MM.1S (cell line): ENCODE measurements at places on chromosomes 4 and X.
A peak's percentile ranks its signal among the peaks of the same experiment; 100 is the strongest.

GRCh38 chrX:110853610-110854009 lies 58.0 kb upstream of the CHRDL1 start:
- DNase-seq, result peak; percentile 23

GRCh38 chr4:158217763-158218162 lies 7.5 kb downstream of the TMEM144 start:
- DNase-seq, result no peak

DNA sequence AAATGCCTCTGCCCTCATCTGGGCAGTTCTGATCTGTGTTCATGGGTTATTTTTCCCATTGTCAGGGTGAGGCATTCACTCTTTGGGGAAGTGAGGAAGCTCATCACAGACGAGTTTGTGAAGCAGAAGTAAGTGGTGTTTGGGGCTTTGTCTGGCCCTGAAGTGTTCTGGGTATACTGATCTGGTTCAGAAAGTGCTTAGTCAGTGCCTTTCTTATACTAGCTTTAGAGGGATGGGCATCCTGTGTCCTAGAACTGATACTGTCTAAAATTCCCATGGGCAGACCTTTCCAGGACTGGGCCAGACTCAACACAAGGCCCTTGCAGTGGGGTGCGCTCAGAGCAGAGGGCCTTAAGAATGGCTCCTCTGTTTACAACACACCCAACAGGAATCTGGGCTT lies 6.4 kb downstream of the TRO start:
- no peak for DNase-seq

DNA sequence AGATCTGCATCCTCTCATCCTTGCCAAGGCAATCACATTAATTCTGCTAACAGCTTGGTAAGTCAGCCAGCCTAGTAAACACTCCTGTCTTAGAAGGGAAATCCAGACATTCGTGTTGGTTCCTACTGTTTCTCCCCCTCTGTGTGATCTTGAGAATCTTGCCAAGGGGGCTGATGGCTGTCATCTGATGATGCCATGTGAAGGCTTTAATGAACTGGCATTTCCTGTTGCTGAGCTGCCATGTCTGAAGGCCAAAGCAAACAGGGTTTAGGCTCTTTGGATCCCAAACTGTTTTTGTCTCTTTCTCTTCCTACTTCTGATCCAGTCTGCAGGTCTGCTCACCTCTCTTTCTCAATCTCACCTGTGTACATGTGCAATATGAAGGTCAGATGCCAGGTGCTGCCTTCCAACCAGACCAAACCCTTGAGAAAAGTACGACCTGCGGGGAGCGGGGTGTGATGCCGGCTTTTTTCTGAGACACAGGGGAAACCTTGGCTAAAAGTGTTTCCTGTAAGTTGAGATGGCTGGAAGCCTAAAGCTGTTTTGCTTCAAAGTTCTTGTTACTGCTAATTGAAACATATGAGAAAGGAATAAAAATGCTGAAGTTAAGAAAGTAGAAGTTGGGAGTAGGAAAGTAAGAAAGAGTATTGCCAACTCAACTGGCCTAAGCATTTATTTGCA lies 532.9 kb downstream of the ANKRD50 start:
- DNase-seq, result no peak

DNA sequence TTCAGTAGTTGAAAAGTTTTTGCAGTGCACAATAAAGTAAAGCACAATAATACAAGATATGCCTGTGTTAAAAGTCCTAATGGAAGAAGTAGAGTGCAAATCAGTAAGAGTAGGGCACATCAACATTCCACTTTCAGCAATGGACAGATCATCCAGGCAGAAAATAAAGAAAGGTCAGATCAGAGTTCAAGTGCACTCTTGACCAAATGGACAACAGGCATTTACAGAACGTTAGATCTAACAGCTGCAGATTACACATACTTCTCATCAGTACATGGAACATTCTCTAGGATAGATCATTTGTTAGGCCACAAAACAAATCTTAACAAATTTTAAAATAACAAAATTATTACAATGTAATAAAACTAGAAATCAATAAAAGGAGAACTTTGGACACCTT lies 1373.5 kb upstream of the PABPC4L start:
- DNase-seq, result no peak

GRCh38 chr4:173370130-173370476 lies 651 bp upstream of the SAP30 start:
- no peak for DNase-seq

DNA sequence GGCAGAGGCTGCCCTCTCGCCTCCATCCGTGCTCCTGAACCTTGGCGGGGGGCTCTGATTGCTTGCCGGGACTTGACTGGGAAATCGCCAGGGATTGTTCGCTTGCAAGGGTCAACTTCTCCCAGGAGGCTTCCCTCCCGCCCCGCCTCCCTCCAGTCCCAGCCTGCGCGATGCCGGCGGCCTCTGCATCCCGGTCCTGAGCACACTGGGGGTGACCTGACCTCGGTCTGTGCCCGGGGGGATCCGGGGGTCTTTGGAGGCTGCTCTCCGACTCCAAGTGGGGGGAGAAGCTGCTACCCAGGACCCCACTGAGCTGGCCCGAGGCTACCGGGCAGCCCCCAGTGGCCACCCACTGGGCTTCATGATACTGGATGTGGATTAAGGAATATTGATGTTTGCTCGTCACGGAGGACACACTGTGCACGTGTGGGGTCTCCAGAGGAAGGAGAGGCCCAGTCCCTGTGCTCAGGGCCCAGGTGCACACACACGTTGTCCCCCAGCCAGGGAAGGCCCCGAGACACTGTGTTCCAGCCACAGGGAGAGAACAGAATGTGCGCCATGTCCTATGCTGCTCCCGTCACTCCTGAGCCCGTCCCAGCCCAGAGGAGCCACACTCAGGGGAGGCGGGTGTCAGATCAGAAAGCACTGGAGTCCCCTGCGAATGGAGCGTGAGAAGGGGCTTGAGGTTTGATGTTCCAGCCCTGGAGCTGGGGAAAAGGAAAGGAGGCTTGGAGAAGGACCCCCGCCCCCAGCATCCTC lies 55.9 kb upstream of the NKX1-1 start:
- no peak for DNase-seq

DNA sequence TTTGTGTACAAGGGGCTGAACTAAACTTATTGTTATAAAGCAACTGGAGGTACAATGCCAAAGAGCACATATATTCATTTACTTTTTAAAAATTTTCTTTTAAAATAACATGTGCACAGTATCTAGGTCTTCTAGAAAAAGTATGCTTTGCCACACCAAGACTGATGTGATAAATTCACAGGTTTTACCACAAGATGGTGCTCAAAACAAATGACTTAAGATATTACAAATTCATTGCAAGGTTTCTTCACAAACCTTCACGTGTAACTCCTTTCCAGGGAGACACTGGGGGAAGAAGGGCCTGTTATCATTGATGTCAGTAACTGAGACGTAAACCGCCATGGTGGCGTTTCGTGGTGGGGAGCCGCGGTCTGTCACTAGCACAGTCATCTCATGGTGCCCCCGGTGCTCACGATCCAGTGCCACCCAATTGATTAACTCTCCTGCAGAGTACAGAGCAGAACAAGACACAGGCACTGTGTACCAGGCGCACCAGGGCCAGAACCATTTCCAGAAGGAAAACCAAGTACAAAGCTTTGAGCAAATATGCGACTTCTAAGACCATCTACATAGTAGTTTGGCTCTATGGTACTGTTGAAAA lies 162.2 kb downstream of the DCHS2 start:
- DNase-seq, result peak; percentile 45

DNA sequence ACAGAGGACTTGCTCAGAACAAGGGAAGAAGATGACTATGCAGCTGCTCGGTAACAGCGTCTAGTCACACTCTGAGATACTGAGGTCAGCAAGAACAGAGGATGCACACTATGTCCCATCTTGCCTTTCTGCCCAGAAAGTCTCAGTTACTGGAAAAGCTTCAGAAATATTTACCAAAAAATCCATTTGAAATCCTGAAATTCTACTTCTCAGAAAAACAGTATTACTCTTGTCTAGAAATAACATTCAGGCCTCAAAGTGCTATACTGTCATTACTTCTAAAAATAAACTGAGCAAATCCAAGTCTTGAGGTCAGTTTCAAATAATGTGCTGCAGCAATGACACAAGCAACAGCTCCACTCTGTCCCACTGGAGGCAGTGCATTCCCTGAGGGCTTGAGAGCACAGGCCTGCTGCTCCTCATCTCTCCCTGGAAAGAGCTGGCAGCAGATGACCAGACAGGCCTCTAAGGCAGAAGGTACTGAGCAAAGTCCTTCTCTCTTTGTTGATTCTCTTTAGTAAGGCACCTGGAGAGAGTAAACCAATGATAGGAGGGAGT lies 76.9 kb downstream of the CAMK2D start:
- peak; percentile 46 for DNase-seq

DNA sequence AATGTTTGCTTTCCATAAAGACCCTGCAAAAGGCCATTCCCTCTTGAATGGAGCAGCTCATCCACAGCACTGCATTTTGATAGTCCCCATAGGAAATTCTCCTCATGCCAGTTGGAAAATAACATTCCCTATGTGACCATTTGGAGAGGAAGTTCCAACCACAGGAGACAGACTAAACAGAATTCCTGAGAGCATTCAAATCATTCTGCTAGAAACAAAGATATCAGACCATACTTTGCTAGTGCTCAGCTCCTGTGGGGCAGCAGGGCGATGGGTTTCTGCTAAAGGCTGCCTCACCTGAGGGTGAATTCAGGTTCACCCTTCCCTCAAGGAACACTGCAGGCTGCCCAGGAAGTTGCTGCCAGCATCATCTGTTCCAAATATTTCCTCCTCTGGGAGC lies 58.8 kb downstream of the LNX1 start:
- DNase-seq, result no peak

GRCh38 chrX:107710617-107711391 lies 64.8 kb downstream of the TSC22D3 start:
- DNase-seq, result peak; percentile 86

- no peak for DNase-seq
Measured at GRCh38 chr4:54281054-54281766, 52.1 kb downstream of the PDGFRA start.

DNA sequence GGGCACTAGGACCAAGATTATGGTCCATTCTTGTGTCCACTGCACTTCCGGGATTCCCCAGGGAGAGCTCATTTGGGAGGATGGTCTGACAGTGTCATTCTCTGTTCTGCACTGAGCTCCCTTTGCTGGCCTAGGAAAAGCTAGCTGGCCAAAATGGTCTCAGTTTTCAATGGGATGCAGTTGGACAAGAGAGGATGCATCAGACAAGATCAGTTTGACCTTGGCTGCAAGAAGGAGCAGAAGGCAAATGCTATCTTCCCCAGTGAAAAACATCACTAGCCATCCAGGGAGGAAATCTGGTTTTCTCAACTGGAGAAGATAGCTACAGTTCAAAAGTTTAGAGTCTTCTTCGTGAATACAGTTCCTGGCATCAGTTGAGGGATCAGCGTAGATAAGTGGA lies 221.1 kb downstream of the PTTG2 start:
- no peak for DNase-seq

GRCh38 chrX:147803948-147804347 lies 107.8 kb upstream of the FMR1 start:
- DNase-seq, result peak; percentile 35

- no peak for DNase-seq
Measured at GRCh38 chrX:71168134-71168533, 23.5 kb downstream of the NLGN3 start.

DNA sequence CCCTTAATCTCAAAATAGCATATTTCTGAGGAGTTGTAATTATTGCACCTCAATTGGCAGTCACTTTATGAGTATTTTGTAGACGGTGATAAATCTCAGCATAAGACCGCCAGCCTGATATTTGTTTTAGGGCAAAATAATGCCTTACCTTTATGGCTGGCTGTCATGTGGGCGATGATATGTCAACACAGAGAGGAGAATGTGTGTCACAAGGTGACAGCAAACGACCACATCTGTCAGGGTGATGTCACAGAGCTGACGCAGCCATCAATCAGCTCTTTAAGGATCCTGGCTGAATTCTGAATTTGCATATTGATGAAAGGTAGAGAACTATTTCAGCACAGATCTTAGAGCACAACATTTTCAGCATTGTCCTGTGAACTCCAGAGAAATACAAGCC lies 209.7 kb downstream of the CEP135 start:
- no peak for DNase-seq

DNA sequence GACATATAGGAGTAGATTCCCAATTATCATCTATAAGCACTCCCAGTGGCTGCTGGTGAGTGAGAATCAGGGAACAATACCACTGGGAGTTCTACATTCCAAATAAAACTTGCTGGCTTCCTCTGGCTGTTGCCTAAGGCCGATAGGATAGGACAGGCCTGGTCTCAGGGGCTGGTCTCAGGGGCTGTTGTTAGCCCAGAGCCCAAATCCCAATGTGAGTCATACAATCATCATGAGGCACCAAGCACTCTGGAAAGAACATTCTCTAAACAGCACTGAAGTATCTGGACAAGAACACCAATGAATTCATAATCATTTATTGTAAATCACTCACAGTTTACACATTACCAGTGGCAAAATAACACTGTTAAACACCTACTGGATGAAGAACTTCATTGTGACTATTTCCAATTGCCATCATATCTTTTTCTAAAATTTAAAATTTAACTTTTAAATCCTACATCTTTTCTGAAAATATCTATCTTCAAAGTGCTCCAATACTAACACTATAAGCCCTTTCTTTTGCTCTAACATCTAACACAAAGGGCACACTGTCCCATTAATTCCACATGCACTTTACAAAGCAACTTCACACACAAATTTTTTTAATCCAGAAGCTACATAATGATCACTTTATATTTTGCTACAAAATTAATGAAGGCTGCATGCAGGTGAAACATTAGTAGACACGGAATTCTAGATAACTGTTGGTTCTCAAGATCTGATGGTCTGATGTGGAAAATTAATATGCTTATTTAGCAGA lies 67.6 kb upstream of the TMEM150C start:
- no peak for DNase-seq

DNA sequence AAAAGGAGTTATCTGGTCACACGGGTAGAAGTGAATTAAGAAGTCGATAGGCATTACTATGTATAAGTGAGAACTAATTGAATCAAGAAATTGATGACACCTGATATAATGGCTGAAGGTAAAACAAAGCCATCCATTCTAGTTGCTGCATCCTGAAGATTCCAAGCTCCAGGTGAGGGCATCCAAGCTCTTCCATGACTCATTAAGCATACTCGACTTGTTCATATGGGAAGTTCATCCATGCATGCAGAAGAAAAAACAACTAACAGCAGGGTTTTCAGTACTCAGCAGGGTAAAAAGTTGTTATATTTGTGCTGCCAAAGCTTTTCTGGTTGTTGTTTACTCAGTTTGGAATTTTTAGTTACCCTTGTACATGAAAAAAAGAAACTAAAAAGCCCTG lies 508.0 kb upstream of the CXorf51A start:
- DNase-seq, result no peak

- no peak for DNase-seq
Measured at GRCh38 chr4:165191348-165191656, 16.1 kb upstream of the KLHL2 start.

DNA sequence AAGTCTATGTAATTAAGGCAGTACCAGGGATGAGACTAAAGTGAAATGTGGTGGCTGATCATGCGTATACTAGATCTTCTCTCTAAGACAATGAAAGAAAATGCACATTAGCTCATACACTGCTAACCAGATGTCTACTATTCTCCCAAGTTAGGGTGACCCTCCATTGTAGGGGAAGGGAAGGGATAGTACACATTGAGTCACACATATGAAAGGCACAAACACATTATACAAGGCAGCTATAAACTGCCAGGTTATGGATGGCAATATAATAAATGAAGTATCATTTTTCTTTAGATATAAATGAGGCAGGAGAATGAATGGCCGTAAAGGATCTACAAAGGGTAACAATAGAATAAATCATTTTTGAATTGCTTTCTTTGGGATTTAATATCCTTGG lies 4.5 kb downstream of the SHROOM3 start:
- no peak for DNase-seq

- DNase-seq, result peak; percentile 42
Measured at GRCh38 chr4:14272206-14272605, 644.7 kb upstream of the BOD1L1 start.
